ENCODE measurements at places on chromosomes 7 and 10.

DNA sequence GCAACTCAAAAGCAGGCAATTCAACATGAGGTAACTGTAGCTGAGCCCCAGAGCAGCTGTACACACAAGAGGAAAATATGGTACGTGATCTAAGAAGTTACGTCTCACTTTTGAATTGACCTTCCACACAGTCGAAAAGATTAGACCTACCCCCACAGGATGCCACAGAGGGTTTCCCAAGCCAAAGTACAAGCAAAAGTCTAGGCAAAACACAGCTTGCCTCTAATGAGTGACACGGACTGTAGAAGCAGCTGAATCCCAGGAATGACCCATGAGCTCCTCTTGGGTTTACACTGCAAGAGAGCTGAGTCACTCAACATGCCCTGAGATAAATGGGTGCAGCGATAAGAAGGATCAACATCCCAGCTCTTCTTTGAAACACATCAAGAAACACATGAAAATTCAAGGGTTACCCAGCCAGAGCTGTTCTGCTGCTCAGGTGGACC is 9.8 kb downstream of the CREB3L2 start:
- DNase-seq, result no peak

DNA sequence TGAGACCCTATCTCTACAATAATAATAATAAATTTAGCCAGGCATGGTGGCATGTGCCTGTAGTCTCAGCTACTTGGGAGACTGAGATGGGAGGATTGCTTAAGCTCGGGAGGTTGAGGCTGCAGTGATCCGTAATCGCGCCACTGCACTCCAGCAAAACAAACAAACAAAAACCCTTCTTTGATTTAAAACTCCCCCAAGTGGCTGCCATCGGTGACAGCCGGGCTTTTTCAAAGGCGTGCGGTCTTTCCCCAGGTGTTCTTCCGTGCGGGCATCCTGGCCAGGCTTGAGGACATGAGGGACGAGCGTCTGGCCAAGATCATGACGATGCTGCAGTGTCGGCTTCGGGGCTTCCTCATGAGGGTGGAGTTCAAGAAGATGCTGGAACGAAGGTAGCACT is 1.9 kb upstream of the MYH16 start:
- no peak for DNase-seq

- no peak for DNase-seq
Measured at GRCh38 chr7:148856578-148856881, 27.6 kb downstream of the EZH2 start.

DNA sequence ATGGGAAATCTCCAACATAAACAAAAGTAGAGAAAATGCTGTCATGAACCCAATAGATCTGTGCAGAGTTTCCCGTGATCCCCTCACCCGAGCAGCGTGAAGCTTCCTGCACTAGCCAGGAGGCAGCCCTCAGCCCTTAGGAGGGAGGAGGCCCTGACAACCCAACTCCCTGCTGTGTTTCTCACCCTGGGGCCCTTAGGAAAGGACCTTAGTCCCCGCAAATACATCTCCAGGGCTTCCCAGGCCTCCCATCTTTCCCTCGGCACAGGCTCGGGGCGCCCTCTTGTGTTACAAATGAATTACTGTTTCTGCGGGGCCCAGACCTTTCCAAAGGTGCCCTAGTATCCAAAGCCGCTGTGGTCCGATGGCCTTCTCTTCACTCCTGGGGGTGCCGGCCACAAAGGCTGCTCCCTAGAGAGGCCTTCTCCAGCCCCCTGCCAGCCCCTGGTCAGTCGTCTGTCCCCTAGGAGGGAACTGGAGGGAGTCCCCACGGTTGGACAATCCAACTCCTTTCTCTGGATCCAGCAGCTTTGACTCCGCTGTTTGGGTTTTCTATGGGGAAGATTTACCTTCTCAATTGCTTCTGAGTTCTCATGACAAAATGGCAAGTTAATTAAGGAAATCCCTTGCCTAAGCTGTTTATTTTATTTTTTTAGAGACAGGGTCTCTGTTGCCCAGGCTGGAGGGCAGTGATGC is 49.9 kb upstream of the SH2B2 start:
- peak; percentile 48 for DNase-seq

- no peak for DNase-seq
Measured at GRCh38 chr7:17384400-17384799, 85.9 kb downstream of the AHR start.

DNA sequence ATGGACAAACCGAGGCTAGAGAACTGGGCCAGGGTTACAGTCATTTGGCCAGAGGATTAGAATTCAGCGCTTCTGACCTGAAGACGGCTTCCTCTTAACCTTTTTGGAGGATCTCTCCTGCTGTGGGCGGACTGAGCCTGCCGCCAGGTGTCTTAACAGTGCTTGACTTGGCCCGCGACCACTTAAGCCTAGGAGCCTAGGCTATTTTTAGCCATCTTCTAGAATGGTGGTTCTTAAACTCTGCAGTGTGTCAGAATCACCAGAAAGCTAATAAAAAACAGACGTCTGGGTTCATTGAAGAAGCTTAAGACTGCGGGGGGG is 722 bp downstream of the MDH2 start:
- DNase-seq, result no peak

- no peak for DNase-seq
Measured at GRCh38 chr10:49129376-49129775, 4.4 kb downstream of the FAM170B start.

GRCh38 chr7:46281071-46281470 is 360.0 kb upstream of the IGFBP3 start:
- no peak for DNase-seq

- DNase-seq, result no peak
Measured at GRCh38 chr7:127768241-127768640, 116.2 kb downstream of the SND1 start.

GRCh38 chr7:70975754-70976153 is 156.2 kb upstream of the GALNT17 start:
- DNase-seq, result no peak

DNA sequence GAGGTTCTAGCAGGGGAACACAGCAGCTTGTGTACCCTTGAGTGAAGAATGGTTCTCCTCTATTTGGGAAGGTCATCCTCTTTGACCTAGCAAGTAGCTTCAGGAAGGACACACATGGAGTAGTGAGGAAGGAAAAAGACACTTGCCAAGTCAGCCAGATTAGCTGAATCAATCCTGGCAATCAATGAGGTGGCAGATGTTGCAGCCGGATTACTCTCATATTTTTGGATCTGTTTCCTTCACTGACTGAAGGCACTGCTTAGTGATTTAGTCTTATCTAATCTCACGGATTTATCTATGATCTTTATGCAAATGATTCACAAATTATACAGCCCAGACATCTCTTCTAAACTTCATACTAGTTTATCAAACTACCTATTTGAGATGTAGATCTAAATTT is 218.8 kb downstream of the GPR158 start:
- DNase-seq, result no peak

- no peak for DNase-seq
Measured at GRCh38 chr10:112812586-112812985, 137.5 kb upstream of the TCF7L2 start.

DNA sequence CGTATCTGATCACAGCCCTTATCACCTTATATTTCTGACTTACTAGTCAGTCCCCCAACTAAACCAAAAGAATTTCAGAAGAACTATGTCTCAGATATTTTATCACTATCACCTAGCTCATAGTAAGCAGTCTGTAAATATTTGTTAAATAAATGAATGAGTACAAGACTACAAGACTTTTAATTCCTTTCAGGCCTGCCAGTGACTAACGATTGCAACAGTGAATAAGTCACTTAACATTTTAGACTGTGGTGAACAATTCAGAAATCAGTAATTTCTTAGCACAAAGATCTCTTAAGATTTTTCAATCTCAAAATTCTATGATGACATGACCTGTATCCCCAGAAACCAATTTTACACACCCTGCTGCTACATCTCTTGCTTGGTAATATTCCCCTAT is 162.2 kb downstream of the IMMP2L start:
- DNase-seq, result no peak

DNA sequence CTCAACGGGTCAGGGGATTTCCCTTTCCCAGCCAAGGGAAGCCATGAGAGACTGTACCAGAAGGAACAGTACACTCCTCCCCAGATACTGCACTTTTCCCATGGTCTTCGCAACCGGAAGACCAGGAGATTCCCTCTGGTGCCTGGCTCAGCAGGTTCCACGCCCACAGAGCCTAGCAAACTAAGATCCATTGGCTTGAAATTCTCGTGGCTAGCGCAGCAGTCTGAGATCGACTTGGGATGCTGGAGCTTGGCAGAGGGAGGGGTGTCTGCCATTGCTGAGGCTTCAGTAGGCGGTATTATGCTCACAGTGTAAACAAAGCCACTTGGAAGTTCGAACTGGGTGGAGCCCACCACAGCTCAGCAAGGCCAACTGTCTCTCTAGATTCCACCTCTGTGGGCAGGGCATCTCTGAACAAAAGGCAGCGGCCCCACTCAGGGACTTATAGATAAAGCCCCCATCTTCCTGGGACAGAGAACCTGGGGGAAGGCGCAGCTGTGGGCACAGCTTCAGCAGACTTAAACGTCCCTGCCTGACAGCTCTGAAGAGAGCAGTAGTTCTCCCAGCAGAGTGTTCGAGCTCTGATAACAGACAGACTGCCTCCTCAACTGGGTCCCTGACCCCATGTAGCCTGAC is 29.6 kb downstream of the SLC16A12 start:
- no peak for DNase-seq

DNA sequence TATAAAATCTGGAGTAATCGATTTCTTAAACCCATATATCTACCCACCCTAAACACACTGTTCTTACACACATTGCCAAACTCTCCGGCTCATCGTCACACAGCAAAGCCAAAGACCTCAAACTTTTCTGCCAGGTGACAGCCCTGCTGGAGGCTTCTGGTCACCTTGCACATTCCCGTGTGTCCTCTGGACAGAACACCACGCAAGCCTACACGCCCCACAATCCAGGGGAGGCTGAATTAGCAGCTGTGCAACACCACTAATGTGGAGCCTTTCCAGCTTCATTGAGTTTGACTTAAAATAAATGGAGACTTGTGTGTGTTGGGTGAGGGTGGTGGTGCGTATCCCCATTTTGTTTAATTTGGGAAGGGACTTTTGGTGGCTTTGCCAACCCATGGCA is 38.4 kb downstream of the KLF6 start:
- no peak for DNase-seq

DNA sequence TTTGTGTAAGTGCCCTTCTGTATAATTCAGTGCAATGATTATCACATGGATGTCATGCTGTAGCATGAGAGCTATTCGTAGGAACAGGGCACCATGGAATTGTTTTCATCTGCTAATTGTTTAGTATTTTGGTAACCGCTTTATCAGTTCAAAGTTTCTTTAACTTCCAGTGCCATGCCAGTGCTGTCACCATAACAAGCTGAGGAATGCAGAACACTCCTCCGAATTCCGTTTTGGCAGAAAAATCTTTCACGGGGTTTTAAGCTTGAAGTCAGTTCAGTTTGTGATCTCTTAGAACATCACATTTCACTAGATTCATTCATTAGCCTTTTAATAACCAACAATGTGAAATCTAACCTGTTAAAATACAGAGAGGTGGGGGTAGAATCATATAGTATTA is 117.2 kb upstream of the SEMA3C start:
- DNase-seq, result no peak

DNA sequence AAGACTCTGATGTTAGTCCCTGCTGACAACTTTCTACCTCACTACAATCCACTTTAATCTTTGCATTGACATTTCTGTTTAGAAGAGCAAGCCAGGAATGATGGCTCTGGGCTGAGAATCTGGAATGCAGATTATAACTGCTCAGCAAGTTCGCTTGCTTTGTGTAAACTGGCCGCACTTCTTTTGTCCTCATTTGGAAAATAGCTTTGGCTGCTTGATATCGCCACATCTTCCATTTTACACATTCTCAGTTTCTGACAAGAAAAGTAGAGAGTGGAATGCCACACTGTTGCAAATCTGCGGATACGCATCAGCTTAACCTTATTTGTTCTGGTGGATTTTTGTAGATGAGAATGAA is 429.8 kb downstream of the KCNMA1 start:
- DNase-seq, result no peak
